Stimulated activated CD4-positive, alpha-beta T cell treated with anti-CD3 and anti-CD28 coated beads, Interleukin-15, amount 100 ng/mL, for 24 hours (primary cell): ENCODE measurements at places on chromosomes 12 and 14.

- no peak for DNase-seq
These were observed 68.9 kb downstream of the BCL11B start for GRCh38 chr14:99203080-99203479.

DNA sequence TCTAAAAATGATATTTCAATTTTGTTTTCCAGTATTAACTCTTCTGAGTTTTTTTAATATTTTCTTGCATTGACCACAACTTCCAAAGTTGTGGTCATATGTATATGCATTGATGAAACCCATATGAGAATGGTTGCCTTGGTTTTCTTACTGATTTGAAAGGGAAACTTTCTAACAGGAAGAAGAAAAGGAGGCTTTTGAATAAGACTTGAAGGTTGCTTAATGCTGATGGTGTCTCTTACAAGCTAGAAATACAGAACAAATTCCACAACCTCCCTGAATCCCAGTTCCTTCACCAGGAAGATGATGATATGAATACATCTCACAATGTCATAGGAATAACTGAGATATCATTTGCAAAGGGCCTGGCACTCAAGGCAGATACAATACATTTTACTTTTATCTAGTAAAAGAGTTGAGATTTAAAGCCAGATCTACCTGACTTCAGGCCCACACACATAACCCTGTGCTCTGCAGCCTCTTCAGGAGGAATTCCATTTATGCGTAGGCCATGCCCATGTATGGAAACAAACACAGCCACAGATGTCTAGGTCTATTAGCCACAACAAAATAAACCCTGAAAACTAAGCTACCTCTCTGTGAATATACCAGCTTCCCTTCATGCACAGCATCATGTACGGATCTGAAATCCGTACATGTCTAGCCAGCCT lies 165.4 kb upstream of the PLEKHG7 start:
- no peak for DNase-seq

GRCh38 chr12:108604208-108604941 lies 6.5 kb upstream of the TMEM119 start:
- DNase-seq = no peak

GRCh38 chr12:64673490-64674169 lies 63.3 kb downstream of the RASSF3 start:
- DNase-seq = no peak

DNA sequence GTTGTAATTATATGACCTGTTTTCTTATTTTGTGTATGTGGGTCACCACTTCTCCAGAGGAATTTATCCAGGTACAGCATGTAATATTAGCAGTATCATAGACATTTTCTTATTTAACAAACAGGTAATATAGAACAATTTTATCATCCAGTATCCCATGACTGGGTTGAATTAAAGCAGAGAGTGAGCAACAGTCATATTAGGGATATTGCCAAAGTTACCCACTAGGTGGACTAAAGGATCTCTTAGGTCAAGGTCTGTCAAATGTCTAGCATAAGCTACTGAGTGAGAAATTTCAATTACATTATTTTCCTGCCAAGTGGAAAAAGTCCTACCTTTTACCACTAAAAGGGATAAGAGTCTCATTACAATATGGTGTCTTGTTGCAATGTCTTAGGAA lies 62.1 kb upstream of the TRIM9 start:
- DNase-seq = no peak

DNA sequence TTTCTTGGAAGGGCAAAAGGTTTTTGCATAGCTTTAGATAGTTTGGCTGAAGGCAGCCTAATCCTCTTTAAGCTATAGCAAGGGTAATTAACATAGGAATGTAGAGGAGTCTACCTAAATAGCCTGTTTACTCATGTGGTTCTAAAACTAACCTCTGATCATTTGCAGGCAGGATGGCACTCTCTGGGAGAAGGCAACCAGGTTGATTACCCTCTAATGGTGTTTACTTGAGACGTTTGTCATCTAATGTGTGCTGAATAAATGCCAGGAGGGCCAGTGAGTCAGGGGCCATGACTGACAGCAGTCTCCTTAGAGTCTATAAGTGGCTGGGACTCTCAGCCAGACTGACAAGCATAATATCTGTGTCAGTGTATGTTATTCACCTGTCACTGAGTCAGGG lies 286.4 kb downstream of the PCNX1 start:
- DNase-seq = no peak

DNA sequence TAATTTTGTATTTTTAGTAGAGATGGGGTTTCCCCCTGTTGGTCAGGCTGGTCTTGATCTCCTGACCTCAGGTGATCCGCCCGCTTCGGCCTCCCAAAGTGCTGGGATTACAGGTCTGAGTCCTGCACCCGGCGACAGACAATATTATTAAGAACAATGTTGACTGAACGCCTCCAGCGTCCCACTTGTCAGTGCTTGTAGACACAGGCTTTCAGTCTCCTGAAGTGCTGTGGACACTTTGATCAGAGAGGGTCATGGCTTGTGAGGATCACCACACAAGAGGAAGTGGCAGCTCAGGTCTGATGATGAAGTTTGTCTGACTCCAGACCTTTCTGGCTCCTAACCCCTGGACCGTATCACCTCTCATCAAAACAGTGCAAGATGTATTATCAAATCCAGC lies 114.6 kb downstream of the CHST11 start:
- DNase-seq = no peak

DNA sequence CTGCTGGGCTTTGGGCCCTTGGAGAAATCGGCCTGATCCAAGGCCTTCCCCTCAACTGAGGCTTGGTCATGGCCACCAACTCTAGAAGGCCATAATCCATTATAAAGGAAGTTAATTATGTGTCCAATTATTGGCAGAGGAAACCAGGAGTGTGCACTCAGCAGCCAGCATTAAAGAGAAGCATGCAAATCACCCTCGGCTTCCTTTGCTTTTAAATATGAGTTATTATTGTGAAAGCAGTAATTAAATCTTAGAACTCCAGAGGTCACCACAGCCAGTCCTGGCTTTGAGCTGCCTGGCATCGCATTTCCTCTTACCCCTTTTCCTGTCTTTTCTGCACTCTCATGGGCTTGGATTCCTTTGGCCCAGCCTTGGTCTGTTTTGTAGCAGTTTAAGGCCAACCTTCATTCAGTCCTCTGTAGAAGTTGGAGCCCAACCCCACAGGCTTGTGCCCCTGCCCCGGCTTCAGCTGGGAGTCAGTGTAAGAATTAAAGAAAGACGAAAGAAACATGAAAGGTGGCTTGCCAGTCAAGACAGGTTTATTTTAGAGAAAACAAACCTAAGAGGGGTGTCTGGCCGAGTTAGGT lies 14.7 kb upstream of the KRT86 start:
- DNase-seq = no peak
